ENCODE measurements at places on chromosomes 12 and 14. TPM values are rescaled to one million over a fixed set of nuclear protein-coding genes. Genes with fewer than 3 reads are reported as not detected.

The GPR68 gene
- total RNA-seq = 2.3 TPM

The POU6F1 gene
- 16.1 TPM for total RNA-seq

The RPL10L gene
- not detected for total RNA-seq

The KRT8 gene
- 639 TPM for total RNA-seq

The FOXA1 gene
- 31.7 TPM for total RNA-seq

The PPP1R1A gene
- total RNA-seq = 0.65 TPM

The SLC4A8 gene
- 12.2 TPM for total RNA-seq

Data from lung (tissue), 17 donors.